Activated CD4-positive, CD25-positive, alpha-beta regulatory T cell (primary cell): ENCODE measurements at places on chromosomes 3 and 15.
A peak's percentile ranks its signal among the peaks of the same experiment; 100 is the strongest.

GRCh38 chr3:186311441-186311840 lies 50.6 kb downstream of the DGKG start:
- no peak for DNase-seq

DNA sequence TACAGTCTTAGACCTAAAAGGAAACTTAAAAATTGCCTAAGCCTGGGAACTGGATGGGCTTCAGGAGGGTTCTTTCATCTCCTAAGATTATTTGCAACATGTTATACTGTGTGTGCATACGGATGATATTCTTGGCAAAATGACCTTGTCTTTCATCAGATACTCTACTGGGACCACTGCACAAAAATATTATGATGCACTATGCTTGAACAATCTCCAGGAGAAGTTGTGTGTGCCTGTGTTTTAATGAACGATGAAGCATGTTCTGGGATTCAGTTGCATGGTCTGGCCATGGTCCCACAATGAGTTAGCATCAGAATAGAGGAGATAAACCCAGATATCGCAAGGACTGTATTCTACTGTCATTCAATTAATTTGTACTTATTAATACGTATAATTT lies 68.7 kb downstream of the GAP43 start:
- DNase-seq: no peak

DNA sequence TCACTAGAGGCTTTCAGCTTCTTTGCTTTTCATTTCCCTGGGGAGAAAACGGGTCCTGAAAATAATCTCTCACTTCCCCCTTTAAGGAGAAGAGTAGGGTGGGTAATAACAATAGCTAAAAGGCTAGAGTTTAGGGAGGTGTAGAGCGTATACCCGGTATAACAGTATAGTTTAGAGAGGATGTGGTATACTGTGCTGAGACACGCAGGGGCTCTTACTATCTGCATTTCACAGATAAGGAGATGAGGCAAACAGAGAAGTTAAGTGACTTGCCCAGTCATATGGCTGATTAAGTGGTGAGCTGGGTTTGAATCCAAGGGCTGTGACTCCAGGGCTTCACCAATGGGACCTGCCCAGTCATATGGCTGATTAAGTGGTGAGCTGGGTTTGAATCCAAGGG lies 15.0 kb upstream of the KCNMB3 start:
- DNase-seq: no peak

- DNase-seq: no peak
Observed at GRCh38 chr3:100898681-100899080, 94.5 kb downstream of the ABI3BP start.

DNA sequence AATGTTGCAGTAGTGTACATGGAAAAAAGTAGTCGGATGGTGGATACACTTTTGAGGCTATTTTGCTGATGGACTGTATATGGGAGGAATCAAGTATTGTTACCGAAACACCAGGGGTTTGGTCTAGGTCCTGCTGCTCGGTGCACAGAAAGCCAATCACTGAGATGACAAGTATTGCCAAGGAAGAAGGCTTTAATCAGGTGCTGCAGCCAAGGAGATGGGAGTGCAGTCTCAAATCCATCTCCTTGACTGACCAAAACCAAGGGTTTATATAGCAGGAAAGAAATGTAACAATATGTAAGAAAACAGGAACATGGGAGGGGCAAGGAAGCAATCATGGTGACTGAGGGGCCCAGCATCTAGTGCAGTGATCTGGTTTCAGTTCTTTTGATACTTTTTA lies 2.8 kb upstream of the ACVR2B start:
- DNase-seq: no peak

DNA sequence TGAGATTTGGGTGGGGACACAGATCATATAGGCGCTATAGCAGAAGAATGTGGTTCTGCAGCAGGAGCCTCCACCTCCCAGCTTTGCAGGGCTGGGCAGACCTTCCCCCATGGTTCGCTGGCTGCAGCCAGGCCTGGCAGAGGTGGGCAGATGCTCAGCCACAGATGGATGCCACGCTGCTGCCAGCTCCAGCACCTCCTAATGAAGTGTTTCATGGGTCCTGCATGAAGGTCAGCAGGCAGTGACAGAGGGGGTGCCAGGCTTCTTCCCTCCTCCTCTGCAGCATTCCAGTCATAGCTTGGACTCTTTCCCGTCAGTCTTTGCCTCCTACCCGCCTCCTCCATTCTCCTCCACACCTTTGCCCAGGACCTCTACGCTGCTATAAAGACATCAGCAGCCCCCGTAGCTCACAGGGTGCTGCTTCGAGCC lies 85.9 kb downstream of the SLCO3A1 start:
- DNase-seq: no peak

- DNase-seq: peak; percentile 31
Observed at GRCh38 chr15:78944669-78945407, at the start of gene CTSH. Gene CTSH, minus strand, starts transcription at chr15:78945046. Its CDS starts 65 bp downstream, at chr15:78944981.

DNA sequence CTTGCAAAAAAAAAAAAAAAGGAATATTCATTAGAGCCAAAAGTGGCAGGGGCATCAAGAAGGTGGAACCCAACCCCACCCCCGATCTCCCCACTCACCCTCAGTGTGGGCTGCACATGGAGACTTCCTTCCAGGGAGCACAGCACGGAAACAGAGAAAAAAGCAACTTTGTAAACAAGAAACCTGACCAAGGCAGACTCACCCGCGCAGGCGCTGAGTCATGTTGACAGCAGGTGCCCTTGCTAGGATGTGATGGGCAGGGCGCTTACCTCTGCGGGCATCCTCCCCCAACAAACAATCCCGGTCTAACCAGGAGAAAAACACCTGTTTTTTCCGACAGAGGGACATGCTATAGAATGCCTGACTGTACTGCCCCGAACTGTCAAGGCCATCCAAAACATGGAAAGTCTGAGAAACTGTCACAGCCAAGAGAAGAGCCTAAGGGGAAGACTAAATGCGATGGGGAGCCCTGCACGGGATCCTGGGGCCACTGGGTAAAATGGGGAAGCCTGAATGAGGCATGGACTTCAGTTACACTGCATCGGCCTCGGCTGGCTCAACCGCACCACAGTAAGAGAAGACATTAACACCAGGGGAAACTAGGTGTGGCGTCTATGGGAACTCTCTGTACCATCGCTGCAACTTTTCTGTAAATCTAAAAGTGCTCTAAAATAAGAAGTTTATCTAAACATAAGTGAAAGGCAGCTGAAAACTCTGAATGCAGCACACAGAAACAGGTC lies 66.7 kb upstream of the GATA2 start:
- no peak for DNase-seq

GRCh38 chr3:123637131-123637530 lies 52.3 kb upstream of the HACD2 start:
- DNase-seq: no peak

GRCh38 chr3:41684797-41685735 lies 276.8 kb downstream of the ULK4 start:
- DNase-seq: no peak

DNA sequence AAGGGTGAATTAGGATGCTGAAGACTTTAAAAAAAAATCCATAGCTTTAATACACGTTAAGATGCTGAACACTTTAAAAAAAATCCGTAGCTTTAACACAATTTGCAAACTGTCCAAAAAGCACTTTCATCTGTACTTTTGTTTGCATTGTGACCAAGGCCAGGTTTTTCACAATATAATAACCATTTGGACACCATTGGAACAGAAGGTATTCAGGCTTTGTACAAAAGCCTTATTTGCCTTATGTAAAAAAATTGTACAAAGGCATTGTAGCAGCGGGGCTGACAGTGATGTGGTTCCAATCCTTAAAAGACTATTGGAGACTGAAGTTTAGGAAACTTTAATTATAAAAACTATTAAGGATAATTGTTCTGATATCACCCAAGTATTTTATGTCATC lies 15.2 kb upstream of the ICE2 start:
- DNase-seq: no peak

- DNase-seq: no peak
Observed at GRCh38 chr15:51708013-51708412, 26.7 kb downstream of the SCG3 start.

GRCh38 chr15:57054204-57054750 lies 135.8 kb downstream of the TCF12 start:
- DNase-seq: no peak

DNA sequence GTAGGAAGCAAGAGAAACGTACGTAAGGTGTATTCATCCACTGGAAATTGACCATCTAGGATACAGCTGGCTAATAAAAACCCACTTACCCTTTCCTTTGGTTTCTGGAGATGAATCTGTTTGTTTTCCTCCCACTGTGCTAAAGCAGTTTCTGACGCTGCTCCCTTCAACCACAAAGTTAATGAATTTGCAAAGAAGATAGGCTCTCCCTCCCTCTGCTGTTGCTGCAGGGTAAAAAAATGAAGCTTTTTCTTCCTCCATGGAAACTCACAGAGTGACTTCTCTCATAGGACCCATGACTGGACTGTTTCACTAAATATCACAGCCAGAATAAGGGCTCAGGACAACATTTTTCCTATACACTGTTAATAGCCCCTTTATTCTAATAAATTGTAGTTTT lies 172.1 kb upstream of the LRRN1 start:
- no peak for DNase-seq

DNA sequence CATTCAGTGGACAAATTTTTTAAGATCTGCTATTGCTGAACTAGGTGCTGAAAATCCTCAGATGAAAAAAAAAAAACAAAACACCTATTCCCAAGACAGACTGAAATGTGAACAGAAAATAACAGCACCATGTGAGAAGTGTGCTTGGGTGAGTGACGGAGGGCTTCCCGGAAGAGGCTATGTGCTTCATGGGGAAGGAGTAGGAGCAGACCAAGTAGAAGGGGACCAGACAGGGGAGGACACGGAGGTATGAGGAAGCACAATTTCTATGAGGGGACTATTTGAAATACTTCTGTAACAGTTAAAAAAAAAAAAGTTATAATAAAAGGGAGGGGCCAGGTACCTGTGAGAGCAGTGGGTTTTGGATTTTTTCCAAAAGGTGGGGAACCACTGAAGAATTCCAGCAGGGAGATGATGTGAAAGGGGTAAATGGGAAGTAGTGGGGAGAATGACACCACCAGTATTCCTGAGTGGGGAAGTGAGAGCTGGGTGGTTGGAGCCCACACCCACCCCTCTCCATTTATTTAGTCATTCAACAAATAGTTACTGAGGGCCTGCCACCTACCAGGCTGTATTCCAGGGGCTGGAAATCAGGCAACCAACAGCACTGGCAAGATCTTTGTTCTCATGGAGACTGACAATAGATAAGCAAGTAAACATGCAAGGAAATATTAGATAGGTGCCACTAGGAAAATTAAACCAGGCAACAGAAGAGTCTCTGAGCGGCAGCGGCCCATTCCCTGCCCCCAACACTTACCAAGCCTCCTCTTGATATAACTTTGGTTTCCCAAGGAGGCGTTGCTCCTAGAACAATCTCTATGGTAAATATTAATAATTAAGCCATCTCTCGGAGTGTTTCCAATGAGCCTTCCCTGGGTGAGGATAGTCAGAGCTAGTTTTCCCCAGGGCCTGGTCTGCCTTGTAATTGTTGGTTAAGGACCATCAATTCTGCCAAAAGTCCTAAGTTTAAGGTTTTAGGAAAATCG lies 3.8 kb upstream of the USP3 start:
- no peak for DNase-seq

DNA sequence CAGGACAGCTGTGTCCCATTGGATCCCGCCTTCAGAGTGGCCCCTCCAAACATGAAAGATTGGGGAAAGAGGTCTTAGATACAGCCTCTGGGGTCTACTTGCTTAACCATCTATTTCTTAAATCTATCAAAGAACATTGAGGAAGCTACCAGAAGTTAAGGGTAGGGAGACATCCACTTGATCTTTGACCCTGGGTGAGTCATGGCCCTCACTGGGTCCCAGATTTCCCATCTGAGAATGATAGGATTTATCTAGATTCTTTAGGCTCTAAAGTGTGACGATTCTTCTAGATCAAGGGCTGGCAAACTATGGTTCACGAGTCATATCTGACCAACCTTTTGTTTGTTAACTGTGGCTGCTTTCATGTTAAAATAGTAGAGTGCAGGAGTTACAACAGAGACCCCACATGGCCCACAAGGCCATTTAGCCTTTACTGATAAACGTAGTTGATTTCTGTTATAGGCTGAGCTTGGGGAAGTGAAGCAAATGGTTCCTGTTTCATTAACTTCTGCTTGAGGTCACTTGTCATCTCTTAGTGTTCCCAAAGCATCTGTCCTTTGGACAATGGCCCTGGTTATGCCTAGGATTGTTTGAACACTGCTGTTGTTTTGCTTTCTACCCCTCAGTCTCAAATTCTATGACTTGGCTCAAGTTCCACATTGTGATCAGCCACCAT lies 8.0 kb downstream of the MUC13 start:
- no peak for DNase-seq

- DNase-seq: no peak
Observed at GRCh38 chr3:21169948-21170347, 581.1 kb downstream of the ZNF385D start.

DNA sequence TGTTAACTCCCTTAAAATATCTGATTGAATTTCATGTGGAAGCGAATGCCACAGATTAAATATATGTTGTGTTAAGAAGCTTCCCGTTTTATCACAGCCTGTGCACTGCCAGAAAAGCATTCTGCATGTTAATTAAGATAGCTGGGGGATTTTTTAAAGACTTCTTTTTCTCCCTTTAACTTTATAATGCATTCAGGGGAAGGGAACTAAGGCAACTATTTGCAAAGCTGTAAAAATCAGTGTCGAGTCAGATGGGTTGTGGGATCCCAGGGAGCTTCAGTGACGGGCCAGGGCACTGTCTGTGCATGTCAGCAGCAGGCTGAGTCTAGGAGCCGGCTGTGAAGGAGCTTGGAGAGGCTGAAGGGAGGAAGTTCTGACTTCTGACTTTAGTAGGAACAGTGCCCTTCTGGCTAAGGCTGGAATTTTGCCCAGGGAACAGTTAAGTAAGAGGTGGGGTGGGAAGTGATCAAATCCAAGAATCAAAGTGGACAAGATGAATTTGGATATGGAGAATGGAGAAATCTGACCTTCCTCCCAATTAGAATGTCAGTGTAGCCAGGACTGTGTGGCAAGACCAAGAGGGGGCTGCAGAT lies 77.7 kb downstream of the ABHD5 start:
- no peak for DNase-seq

DNA sequence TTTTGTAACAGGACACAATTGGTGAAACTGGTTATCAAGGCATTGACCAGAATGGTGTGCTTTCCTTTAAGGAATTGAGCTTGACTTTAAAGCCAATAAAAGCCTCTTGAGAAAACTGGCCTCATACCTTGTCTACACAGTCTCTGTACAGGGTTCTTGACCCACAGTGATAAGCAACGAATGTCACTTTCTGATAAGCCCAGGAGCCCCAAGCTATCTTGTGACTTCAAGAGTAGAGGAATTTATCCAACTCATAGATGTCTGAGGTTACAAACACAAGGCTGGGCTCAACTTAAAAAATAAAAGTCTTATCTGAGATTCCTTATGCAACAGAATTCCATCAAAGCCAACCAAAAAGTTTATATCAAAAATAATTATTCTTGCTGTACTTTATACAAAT lies 212.1 kb downstream of the GBE1 start:
- DNase-seq: no peak

GRCh38 chr3:9467451-9467850 lies 70.0 kb downstream of the SETD5 start:
- DNase-seq: no peak
